ENCODE measurements at places on chromosomes 2 and 18.

DNA sequence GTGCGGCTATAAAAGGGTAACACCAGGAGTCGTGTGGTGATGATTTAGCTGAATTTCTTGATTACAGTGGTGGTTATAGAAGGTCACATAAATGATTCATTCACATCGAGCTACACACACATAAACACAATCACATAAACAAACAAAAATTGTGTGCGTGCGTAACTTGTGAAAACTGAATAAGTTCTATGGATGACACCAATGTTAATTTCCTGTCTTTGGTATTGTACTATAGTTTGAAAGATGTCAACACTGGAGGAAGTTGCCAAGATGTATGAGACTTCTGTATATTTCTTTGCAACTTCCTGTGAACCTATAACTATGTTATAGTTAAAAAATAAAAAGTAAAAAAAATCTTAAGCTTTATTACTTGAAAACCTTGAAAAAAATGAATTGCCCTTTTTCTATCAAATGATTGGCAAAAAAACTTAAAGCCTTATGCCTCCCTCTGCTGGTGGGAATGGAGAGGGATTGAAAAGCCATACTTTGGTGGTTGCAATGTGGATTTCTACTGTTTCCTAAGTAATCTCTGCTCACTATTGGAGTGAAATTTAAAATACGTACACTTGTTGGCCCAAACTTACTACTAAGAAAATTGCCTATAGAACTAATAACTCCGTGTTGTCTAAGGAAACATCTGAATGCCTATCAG, 227.7 kb downstream of the RPIA start:
- peak; percentile 4 for DNase-seq

DNA sequence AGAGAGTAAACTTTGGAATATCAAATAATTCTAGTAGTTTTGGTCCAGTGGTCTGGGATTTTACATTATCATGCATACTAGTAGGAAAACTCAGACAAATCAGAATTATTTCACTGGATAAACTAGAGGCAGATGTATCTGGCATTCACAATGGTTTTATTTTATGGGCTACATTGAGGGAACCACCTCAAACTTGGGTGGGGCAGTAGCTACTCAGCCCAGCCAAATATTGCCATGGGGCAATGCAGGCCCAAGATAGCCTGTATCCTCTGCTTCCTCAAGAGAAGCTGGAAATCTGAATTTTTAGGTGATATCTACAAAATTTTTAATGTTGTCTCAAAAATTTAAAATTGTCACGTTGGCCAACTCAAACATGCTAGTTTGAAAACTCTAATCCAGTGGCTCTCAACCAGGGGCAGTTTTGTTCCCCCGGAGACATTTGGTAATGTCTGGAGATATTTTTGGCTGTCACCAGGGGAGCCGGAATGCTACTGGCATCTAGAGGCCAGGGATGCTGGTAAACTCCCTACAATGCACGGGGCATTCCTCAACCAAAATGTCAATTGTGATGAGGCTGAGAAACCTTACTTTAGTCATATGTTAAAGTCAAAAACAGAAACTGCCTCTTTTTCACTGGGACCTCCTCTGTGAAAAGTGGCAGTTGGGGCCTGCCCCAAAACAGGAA, 172.8 kb upstream of the SPRED2 start:
- DNase-seq: no peak

DNA sequence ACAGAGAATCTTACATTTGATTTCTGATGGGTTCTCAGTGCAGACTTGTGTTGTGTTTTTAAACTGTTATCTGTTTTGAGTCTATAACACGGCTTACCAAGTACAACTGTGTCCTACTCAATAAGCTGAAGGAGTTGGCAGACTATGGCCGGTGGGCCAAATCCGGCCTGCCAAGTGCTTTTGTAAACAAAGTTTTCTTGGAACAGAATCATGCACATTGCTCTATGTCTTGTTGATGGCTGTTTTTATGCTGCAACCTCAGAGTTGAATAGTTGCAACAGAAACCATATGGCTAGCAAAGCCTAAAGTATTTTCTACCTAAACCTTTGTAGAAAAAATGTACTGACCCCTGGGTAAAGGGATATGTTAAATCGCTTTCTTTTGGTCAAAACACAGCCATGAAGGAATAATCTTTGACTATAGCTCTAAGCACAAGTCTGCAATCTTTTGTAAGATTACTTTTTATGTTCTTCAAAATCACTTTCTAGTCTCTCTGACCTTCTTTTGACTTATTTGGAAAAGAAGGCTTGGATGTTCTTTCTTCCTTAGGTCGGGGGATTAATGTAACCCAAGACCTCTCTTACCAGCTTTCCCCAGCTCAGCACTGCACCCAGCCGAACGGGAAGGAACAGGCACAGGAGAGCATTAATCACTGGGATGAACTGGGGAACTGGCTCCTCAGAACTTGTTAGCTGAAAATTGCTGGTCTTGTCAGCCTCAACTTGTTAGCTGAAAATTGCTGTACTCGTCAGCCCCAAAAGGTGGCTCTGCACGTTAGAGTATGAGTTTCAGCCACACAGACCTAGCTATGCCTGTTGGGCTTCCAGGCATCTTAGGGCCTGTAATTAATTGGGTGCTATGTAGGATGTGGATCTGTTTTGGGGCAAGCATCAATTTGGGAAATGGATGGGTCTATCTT, 75.4 kb downstream of the CD8B2 start:
- no peak for DNase-seq

DNA sequence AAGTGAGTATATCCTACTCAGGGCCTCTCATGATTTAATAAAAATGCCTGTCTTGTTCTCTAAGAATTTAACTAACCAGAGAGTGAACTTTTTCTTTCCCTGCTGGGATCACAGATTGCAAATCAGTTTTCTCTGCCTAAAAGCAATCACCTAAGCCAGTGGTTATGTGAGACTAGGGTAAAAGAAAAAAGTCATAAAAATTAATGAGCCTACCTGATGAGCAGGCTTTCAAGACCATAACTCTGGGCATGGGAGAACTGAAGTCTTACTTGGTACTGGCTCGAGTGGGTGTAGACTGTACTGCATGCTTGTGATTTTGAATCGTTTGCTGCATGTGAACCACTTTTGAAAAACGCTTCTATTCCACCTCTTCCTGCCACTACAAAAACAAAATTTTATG, 1677.0 kb upstream of the LRRTM1 start:
- DNase-seq: no peak

DNA sequence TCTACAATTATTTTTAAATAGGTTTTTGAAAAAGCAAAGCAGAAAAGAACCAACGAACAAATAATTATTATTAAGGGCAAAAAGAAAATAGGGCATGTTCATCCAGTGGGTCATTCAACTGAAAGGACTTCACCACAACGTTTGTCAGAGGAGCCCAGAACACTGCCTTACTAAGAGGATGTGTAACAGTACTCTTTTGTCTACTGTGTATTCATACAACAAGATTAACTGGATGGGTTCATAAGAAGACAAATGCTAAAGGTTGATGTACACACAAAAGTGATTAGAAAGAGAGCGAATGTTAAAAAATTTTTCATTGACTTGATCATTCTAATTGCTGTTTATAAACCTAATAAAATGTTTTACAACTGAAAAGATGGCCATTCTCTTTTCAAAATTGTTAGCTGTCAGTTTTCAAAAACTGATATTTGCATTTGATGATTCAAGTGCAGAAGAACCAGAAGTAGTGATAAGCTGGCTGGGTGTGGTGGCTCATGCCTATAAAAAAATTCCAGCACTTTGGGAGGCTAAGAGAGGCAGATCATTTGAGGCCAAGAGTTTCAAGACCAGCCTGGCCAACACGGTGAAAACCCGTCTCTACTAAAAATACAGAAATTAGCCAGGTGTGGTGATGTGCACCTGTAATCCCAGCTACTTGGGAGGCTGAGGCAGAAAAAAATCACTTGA, 33.1 kb downstream of the MGAT4A start:
- DNase-seq: no peak

- DNase-seq: no peak
Observed at GRCh38 chr2:106546391-106546990, 59.3 kb downstream of the CD8B2 start.

DNA sequence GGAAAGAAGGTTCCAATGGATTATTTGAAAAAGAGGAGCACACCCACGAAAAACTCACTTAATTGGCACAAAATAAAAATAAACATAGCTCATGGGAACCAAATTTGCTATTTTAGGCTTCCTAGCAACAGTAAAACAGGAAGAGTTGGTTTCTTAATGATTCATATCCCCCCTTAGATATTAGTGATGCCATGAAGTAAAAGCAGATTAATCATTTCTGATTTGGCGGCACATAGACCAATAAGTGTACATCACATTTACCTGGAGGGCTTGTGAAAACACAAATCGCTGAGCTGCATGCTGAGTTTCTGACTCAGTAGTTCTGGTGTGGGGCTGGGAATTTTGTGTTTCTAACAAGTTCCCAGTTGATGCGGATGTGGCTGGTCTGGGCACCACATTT, 260.4 kb downstream of the SLC4A3 start:
- no peak for DNase-seq

GRCh38 chr18:51813740-51814139, 526.3 kb upstream of the DCC start:
- DNase-seq: no peak

DNA sequence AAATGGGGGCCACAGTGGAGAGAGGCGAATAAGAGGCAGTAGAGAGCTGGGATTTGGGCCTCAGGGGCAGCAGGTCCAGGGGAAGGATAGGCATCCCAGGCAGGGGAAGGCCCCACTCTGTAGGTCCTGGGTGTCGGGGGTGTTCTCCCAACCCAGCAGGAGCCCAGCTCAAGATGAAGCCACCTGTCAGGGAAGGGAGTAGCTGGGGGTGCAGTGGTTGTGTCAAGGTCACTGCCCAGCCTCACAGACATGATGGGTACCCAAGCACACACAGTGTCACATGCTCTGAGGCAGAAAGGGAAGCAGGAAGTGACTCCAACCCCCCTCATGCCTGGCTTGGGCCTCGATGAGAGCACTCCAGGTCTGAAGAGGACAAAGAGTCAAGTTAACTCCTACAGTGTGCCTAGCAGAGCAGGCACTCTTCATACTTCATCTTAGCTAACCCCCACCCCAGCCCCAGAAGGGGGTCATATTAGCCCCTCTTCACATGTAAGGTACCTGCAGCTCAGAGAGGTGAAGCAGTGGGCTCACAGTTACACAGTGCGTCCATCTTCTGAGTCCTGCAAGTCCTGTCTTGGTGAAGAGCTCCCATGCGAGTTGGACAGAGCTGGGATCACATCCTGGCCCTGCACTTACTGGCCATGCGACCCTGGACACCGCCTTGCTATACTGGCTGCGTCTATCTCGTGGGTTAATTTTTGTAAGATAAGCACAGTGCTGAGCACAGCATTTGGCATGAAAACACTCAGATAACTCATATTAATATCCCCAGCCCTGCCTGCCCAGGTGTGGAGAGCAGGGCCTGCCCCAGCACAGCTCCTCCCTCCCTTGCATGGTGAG, 72.6 kb upstream of the DAPL1 start:
- no peak for DNase-seq

DNA sequence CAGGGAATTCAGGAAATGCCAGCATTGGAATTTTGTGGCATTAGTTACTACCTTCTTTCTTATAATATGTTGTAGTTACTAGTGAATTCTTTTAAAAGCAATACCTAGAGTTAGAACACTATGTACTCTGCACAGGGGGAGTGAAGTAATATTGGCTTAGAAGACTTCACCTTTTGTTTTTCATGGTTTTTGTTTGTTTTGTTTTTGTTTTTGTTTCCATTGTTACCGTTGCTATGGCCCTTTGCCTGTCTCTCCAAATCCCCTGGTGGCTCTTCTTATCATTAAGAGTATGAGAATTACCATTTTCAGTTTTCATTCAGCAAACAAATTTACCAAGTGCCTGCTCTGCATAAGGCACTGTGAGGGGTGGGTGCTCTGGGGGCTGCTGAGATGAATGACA, 160.1 kb downstream of the HAUS1 start:
- DNase-seq: no peak

Measured in fibroblast of upper back skin (primary cell).